ENCODE measurements at places on chromosomes 7 and 10. TPM values are rescaled to one million over a fixed set of nuclear protein-coding genes. Genes with fewer than 3 reads are reported as not detected.

Gene CHST12
- total RNA-seq: 30.7 TPM

DNA sequence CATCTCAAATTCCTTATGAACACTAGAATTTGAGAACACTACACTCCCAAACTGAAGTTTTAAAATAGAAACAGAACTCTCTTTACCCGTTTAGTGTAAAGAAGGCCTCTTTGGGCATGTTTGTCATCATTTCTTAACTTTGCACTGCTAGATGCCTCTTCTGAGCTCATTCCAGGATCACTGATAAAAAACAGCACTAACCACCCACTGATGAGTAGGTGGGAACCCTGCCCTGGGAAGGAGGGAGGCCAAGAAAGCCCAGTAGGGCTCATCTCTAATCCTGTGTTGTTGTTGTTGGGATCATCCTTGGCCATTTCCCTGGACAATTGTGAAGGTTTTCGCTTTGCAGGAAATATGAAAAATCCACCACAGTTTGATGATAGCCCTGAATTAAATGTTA is 68.2 kb downstream of the CUBN start:
- DNase-seq: no peak

Gene APBB1IP
- 17.0 TPM for total RNA-seq

- no peak for DNase-seq
These were observed 126.8 kb downstream of the RSU1 start for GRCh38 chr10:16690417-16690816.

Gene C10orf71
- 0.18 TPM for total RNA-seq

GRCh38 chr10:95485056-95485844 is 75.9 kb downstream of the SORBS1 start:
- DNase-seq: no peak

Gene HOXA10
- 11.2 TPM for total RNA-seq

- DNase-seq: no peak
These were observed 132.0 kb upstream of the MDFIC start for GRCh38 chr7:114789871-114790311.

GRCh38 chr10:51905032-51905431 is 205.6 kb upstream of the CSTF2T start:
- no peak for DNase-seq

DNA sequence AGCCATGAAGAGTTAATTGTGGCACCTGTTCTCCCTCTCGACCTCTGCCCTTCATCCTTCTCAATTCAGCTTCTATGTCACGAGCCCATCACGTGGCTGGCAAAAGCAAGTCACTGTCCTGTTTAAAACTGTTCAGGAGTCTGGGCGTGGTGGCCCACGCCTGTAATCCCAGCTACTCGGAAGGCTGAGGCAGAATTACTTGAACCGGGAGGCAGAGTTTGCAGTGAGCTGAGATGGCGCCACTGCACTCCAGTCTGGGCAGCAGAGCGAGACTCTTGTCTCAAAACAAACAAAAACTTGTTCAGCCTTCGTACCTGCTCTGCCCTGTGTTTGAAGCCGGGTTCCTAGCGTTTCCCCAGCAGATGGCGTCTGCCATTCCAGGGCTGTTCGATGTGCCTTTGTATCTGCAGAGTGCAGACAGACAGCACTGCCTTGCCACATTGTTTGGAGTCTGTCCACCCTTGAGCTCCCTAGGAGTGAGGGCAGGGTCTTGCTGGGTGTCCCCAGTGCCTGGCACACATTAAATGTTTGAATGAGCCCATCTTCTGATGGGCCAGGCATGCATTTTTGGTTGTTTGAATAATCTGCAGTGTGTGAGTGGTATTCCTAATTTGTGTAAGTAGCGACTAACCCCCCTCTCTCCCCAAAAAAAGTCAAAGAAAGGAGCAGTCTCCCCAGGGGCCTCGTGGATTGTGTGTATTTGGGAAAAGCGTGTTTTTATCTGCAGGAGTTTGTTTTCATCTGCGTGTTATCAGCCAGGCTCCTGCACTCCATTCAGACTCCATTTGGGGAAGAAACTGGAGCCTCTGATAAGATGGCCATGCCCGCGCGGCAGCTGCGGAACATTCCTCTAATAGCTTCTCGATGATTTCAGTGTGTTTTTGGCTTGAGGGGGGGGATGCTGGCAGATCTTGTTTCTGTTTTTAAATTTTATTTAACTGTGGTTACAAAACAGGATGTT is 61.2 kb downstream of the DNAJB6 start:
- DNase-seq: no peak

DNA sequence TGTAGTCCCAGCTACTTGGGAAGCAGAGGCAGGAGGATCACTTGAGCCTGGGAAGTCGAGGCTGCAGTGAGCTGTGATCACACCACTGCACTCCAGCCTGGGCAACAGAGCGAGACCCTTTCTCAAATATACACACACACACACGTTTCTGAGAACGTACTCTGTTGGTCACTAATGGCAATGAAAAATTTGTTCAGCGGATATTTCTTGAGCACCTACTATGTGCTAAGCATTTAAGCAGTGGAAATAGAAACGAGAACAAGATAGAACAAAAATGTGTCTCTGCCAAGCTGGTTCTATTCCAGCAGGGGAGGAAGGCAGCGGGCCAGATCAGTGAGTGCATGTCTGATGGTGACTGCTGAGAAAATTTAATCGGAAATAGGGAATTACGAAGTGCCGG is 8.7 kb downstream of the ARPC1B start:
- no peak for DNase-seq

- no peak for DNase-seq
These were observed 288.3 kb upstream of the MKI67 start for GRCh38 chr10:128414568-128414967.

DNA sequence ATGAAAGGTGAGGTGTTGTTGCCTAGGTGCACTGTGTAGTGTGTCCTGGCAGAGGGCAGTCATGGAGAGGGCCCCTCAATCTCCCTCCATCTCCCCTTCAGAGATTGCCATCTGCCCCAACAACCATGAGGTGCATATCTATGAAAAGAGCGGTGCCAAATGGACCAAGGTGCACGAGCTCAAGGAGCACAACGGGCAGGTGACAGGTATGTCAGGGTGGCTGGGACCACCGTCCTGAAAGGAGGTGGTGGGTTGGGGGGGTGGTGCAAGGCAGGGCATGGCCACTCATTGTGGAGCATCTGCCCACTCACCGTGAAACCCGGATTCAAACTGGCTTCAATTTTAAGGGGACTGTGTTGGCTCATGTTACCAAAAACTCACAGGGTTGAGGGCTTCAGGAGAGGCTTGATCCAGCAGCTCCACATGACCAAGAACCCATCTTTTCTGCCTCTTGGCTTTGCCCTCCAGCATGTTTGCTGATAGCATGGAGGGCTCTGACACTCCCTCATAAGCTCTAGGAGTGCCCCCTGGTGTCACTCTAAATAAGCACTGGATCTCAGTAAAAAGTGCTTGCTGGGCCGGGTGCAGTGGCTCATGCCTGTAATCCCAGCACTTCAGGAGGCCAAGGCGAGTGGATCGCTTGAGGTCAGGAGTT is 12.2 kb downstream of the ARPC1B start:
- no peak for DNase-seq

GRCh38 chr10:42112331-42113157 is 525.8 kb downstream of the ZNF33B start:
- peak; percentile 48 for DNase-seq

DNA sequence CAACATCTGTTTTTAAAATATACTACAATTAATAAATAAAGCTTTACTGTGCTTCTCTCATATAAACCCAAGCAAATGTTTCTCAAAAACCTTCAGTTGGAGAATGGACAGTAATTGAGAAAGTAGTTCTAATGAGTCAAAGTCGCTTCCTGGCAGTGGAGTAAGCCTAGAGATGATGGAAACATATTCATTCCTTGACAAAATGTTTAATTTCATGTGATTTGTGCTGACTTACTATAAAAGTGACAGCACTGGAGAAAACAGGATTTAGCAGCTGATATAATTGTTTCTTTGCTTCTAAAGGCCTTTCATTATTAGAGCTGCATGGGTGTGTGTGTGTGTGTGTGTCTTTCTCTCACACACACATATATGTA is 9.0 kb downstream of the ELMO1 start:
- DNase-seq: no peak

Measured in sciatic nerve (tissue), 2 donors.